Left ventricle myocardium superior (tissue), 1 donor: ENCODE measurements at places on chromosomes 12 and 14.

DNA sequence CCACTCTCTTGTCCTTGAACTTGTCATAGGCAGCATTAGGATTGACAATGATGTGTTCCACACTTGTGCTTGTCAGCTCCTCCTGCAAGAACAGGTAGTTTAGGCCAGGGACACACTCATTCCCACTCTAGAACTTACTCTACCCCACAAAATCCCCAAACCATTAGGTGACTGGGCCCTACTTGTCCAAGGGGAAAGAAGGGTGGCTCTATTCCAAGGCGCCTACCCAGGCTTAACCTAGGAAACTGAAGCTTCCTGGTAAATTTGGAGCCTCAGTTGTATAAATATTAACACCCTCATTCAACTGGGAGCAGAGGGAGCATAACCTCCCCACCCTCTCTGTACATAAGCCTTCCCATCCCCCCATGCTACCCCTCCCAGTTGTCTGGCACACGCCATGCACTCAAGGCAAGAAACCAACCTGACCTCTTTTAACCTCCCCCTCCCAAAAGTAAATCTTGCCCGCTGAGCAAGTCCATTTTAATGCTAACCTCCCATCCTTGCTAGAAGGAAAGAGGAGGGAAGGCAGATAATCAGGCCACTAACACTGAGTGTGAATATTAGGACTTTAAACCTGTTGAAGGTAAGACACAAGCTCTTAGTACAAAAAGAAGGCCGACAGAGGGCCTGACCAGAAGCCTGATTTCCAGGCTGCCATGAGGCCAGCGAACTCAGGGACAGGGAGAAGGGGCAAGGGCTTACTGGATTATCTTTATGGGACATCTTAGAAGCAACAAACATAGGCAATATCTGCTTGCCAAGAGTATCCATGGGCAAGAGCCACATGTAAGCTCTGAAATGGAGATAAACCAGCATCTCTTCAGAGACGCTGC lies 11.0 kb downstream of the DCTN2 start:
- no peak for DNase-seq

DNA sequence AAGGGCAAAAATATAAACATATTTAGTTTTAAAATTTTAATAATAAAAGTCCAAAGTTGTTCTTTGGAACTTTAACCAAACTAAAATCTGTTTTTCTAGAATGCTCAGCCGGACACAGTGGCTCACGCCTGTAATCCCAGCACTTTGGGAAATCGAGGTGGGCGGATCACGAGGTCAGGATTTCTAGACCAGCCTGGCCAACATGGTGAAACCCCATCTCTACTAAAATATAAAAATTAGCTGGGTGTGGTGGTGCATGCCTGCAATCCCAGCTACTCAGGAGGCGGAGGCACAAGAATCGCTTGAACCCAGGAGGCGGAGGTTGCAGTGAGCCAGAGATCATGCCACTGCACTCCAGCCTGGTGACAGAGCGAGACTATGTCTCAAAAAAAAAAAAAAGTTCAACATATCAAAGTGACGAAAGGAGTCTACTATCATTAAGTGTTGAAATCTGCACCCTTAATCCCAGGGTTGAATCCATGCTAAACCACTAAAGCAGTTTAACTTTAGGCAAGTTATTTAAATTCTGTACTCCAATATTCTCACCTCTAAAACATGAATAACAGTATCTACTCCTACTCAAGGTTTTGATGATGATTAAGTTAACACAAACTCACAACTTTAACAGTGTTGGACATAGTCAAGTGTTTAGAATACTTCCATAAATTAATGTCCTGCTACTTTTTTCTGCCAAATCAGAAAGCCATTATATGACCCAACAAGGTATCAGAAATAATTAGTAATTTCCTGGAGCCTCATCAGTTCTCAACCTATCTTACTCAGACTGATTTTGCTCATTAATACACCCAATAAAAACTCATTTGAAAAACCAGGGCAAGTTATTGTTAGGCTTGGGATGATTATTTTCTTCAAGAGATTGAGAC lies 11.0 kb downstream of the HNRNPC start:
- DNase-seq, result no peak

GRCh38 chr14:99043756-99044155 lies 228.2 kb downstream of the BCL11B start:
- DNase-seq, result no peak

- DNase-seq, result no peak
Measured at GRCh38 chr12:108115123-108116121, 13.7 kb upstream of the WSCD2 start.

DNA sequence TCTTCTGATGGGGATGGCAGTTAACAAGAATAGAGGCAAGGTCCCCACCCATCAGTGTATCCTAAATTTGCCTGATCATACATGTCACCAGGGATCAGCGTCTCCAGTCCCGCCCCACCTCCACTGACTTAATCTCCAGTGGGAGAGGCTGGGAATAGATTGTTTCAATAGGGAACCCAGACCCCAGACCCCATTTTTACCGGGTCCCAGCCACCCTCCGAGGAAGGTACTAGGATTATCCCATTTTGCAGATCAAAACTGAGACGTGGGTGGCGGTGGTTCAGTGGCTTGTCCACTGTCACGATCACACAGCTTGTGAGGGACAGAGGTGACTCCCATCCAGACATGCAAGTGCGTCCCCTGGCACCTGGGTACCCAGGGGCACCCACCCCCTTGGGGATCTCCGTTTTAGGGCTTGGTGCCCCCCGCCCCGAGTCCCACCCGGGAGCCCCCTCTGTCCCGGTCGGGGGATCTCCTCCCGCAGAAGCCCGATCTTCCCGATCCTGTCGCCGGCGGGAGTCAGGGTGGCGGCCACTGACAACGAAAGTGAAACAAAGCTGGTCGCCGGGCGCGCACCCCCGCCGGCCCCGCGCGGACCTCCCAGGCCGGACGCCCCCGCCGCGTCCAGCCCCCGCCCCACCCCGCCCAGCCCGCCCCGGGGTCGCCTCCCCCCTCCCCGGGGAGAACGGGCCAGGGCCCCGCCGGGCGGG lies 523 bp downstream of the WSB2 start:
- DNase-seq, result peak; percentile 79

DNA sequence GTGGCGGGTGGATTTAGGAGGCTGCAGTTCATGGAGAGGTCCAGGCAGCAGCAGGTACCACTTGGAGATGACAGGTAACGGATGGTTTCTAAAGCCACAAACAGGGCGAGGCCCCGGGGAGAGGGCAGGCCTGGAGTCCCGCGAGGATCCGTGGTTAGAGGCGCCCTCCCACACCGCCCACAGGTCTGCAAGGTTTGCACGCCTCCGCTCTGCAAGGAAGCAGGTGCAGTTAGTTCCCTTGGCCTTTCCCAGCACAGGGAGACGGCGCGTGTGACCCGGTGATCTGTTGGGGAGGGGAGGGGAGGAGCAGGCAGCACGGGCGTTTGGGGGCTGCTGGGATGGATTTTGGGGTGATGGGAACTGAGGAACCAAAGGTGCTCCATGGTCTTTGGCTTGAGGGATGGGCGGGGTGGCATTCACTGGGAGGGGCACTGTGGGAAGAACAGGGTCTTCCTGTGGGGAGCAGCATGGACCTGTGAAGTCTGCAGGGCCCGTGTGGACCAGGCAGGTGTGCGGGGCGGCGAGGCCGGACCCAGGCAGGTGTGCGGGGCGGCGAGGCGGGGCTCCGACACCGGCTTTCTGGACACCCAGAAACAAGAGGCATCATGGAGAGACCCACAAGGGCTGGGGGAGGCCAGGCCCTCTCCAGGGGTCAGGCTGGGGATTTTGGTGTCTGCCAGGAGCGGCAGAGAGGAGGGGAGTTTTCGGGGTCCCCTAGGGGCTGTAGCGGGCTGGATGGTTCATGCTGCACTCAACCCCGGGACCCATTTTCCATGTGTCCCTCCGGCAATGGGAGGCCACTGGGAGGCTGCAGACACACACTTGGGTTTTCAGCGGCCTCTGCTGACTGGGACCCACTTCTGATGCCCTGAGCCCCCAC lies 29.1 kb downstream of the NOC4L start:
- peak; percentile 21 for DNase-seq

DNA sequence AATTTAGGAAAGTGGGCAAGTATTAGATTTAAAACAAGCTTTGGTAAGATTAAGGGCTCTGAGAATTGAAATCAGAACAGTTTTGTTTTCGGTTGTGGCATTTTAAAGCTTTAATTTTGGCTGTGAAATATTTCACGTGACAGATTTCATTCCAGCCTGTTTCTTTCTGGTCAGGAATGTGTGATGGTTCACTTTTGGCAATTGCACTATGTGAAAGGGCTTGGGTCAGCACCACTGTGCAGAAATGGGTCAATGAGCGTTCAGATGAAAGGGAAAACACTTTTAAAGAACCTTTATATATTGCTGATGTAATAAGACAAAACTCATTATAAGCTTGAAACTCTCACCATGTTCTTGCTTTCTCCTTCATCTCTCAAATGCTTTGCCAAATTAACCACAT lies 17.1 kb downstream of the NUBPL start:
- no peak for DNase-seq

DNA sequence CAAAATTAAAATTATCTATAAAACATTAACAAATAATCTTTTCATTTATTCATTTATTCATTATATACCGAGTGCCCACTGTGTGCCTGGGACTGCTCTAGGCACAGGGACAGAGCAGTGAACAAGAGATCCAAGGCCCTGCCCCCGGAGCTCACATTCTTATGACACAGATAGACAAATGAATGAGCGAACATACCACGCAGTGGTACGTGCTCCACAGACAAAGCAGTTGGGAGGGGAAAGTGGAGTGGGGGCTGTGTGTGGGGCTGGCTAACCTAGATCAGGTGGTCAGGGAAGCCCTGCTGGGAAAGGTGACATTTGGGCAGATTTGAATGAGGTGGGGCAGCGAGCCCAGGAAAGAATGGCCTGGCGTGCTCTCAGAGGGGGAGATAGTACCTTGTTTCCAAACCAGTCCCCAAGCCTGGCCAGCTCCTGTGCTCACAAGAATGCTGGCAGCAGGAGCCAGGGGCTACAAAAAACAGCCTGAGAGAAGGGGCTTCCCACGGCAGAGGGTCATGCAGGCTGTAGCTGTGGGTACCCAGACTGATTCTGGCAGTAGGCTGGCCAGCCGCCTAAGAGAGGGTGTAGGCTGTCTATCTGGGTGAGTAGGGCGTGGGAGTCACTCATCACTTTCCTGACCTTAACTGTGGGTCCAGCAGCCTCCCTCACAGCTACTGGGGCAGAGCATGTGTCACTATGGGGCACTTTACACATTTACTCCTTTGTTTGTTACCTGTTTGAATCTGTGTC lies 57.8 kb upstream of the ACTN1 start:
- DNase-seq, result no peak

GRCh38 chr12:131913666-131914065 lies 15.4 kb upstream of the PUS1 start:
- peak; percentile 18 for DNase-seq

- no peak for DNase-seq
Measured at GRCh38 chr14:23129759-23130316, 10.8 kb upstream of the CEBPE start.

DNA sequence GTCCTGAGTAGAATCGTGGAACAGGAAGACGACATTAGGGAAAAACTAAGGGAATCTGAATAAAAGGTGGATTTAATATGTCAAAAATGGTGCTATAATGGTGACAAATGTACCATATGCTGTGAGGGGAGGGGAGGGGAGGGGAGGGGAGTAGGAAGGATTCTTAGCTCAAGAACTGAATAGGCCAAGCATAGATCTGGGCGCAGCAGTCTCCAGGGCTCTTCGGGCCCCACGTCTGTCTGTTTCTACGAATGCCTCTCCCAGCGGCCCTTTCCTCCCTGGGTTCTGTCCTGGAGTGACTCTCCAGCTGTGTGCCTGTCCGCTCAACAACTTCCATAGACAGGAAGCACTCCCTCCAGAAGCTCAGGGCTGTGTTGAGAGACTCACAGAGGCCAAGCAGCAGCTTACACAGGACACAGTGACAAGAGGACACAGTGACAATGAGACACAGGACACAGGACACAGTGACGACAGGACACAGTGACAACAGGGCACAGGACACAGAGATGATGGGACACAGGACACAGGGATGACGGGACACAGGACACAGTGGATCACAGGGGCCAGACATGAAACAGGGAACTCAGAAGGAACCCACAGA lies 42.4 kb upstream of the PPP2R5C start:
- DNase-seq, result no peak

DNA sequence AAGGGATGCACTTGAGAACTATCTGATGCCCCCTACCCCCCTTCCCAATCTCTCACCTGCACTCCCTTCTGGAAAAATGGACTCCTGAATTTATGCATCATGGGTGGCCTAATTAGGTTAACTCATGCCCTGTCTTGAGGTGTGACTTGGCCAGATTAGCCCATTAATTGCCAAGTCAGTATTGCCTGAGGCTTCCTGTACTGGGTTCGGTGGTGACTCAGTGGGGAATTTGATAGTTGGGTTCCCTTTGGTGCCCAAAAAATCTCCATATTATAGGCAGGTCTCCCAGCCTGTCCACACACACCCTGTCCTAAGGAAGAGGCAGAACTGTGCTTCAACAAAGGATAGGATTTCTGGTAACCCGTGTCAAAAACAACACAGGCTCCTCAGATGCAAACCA lies 146.1 kb downstream of the CHST11 start:
- no peak for DNase-seq

GRCh38 chr14:65412856-65413738 lies 567 bp downstream of the FUT8 start:
- no peak for DNase-seq

DNA sequence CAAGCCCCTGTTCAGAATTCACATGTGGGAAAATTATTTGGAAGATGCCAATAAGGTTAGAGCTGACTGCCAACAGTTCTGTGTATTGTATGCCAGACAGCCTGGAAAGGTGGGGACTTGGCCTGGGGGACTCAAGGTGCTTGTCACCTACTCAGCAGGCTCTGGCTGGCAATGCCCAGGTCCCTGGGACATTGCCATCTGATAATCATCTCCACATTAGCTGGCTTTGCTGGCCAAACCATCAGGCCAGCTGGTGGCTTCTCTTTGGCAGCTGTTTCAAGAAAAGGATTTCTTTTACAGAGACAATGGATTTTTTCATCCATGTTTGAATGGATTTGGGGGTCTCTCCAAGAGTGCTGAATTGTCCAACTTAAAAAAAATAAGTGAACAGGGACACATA lies 165.2 kb downstream of the BRMS1L start:
- no peak for DNase-seq

DNA sequence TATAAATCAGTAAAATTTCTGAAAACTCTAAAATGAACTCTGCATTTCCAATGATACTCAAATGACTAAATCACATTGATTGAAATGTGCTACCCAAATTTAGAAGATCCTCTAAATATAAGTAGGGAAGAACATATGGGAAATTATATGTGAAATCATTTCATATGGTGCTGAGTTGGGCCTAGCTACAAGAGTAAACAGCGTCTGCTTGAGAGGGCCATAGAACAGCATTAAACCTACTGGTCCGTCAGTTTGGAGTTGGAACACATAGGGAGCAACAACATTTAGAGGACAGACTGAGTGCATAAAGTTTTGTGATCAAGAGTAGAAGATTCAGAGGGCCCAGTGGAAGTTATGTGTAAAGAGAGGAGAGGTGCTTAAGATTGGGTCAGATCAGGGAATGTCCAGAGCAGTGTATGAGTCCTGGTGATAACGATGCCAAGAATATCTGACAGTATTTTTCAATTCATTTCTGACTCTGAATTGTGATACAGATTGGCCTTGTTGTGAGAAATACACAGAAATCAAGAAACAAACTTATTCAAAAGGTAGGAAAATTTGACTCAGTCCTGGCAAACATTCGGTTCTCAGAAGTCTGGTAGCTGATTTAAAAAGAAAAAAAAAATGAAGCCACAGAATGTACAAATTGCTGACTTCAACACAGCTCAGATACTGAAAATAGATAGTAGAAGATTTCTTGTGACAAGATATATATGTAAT lies 362.2 kb downstream of the CCDC91 start:
- no peak for DNase-seq
